ENCODE measurements at places on chromosomes 12 and 14.
A peak's percentile ranks its signal among the peaks of the same experiment; 100 is the strongest.

GRCh38 chr12:21697904-21698630 lies 40.4 kb upstream of the LDHB start:
- DNase-seq = no peak

- DNase-seq = no peak
Measured at GRCh38 chr14:35988550-35988949, 162.4 kb downstream of the BRMS1L start.

GRCh38 chr12:113891739-113892520 lies 74.2 kb downstream of the RBM19 start:
- DNase-seq = no peak

GRCh38 chr12:97559267-97559666 lies 96.7 kb downstream of the RMST start:
- DNase-seq = no peak

- DNase-seq = no peak
Measured at GRCh38 chr12:27274706-27275105, 30.6 kb downstream of the STK38L start.

- no peak for DNase-seq
Measured at GRCh38 chr12:90627180-90627896, 327.6 kb downstream of the CCER1 start.

DNA sequence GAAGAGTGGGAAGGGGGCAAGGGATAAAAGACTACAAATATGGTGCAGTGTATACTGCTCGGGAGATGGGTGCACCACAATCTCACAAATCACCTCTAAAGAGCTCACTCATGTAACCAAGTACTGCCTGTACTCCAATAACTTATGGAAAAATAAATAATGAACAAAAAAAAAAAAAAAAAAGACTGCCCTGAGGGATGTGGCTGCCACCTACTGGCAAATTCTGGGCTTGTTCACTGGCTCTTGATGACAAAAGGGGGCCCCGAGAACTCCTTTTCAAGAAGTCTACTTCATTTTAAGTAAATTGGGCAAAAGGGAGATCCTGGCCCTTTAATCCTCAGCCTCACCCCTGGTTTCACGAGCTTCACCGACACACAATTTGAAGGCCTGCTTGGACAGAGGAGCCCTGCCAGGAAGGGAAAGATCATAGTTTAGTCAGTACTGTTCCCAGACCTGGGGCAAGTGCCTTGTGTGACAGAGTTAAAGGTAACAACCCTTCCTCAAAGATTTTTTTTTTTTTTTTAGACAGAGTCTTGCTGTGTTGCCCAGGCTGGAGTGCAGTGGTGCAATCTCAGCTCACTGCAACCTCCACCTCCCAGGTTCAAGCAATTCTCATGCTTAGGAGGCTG lies 26.1 kb upstream of the STAC3 start:
- DNase-seq = no peak

DNA sequence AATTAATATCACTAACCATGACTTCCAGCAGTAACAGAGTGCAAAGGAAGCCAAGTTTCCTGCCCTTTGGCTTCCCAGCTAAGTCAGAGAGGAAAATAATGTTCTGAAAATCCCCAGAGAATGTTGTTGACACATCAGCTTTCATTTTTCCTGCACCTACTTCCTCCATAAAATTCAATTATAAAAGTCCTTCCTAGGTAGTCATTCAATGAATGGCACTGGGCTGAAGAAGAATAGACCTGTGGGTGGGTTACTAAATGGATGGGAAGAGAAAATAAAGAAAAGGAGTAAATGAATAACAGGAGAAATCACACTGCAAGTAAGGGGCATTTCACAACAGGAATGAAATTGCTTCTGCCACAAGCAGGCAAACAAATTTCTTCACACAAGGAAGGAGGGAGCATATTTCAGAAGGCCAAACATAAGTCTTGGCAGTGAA lies 73.2 kb upstream of the MDM1 start:
- no peak for DNase-seq

DNA sequence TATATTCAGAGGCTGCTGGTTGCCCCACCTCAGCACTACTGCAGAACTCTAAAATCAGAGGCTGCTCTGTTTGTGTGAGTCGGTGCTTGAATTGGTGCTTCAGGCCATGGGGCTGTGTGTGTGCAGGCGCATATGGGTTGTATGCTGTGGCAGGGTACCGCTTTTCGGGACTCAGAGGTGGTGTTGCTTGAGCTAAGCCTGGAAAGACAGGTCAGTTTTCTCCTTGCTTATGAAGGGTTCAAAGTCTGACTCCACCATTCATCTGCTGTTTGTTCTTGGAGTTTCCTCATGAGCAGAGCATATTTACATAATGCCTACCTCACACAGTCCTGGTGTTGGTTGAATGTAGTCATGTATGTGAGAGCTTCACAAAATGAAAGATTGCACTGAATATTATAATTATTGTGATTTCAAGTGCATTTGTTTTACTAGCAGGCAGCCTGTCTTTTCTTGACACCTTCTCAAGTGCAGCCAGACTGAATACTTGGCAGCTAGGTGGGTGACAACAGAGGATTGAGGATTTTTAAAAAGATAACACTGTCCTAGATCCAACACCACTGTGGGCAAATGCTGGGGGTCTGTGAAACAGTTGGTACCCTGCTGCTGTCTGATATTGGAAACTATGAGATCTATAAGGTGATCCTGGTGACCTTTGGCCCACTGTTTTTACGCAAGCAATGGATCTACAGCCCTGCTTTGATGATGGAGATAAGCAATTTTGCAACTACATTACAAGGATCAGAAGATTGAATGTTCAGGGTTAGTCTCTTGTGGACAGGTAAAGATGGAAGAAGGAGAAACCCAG lies 1.0 kb upstream of the ANG start:
- DNase-seq = no peak

DNA sequence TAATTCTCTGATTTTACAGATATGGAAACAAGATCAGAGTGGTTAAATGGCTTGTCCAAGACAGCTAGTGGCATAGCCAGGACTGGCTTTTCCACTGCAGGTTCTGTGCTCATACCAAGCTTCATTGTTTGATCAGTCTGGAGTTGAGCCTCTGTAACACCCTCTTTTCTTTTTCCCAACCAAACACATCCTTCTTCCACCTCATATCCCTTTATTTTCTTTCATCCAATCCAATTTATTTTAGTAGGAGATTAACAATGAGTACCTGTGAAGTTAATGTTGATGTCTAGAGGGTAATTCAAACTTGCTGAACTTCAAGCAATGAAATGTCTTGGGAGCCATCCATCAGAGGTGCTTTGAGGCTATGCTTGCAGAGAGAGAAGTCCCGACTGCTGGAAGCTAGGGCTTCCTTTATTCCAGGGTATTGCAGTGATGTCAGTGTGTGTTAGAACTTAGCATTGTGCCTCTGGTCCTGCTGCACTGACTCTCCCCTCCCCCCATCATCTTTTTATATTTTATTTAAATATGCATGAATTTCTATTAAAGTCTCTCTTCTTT lies 452.1 kb upstream of the PDE3A start:
- DNase-seq = no peak

DNA sequence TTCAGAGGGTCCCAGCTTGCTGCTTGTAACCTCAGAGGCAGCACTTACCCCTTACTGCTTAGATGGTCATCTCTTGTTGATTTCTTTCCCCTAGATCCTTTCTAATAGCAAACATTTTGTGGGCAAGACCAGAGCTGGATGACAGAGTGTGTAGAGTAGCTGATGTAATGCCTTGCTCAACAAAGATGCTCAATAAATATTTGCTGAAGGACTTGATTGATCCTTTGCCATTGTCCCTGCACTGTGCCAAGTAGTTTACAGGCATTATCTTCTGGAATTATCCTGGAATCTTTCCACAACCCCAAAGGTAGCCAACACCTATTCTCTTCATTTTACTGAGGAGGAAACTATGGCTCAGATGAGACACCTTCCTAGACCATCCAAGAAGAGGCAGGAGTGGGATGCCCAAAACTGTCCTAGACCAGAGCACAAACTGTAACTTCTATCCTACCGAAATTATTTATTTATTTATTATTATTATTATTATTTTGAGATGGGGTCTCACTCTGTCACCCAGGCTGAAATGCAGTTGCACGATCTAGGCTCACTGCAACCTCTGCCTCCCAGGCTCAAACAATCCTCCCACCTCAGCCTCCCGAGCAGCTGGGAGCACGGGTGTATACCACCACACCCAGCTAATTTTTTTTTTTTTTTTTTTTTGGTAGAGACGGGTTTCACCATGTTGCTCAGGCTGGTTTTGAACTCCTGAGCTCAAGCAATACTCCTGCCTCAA lies 1.4 kb downstream of the MMAB start:
- DNase-seq = no peak

- DNase-seq = no peak
Measured at GRCh38 chr12:981176-981828, 9.7 kb upstream of the ERC1 start.

GRCh38 chr12:20863056-20863455 lies 52.6 kb downstream of the SLCO1B3 start:
- DNase-seq = no peak

DNA sequence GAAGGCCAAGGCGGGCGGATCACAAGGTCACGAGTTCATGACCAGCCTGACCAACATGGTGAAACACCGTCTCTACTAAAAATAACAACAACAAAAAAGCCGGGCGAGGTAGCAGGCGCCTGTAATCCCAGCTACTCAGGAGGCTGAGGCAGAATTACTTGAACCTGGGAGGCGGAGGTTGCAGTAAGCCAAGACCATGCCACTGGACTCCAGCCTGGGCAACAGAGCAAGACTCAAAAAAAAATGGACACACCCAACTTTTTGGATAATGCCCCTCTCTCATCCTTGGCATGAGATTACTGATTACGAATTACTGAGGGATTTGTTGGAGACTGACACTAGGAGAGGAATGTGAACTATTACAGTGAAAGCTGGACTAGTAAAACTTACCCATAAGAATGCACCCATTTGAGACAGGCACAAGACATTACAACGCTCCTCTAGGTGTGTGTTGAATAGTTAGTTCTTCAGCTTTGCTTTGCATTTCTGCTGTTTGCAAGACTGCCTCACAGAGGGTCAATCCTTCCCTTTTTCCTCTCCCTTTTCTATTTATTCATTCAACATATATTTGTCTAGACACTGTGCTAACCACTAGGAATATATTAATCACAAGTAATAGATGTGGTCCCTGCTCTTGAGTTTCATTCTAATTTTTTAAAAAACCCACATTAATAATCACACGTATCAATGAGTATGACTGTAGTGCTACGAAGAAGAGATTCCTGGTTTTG lies 46.0 kb upstream of the OR5AU1 start:
- DNase-seq = no peak

- no peak for DNase-seq
Measured at GRCh38 chr12:124811633-124812032, 52.0 kb downstream of the SCARB1 start.

- DNase-seq = no peak
Measured at GRCh38 chr12:2642176-2642892, 152.4 kb upstream of the FKBP4 start.

DNA sequence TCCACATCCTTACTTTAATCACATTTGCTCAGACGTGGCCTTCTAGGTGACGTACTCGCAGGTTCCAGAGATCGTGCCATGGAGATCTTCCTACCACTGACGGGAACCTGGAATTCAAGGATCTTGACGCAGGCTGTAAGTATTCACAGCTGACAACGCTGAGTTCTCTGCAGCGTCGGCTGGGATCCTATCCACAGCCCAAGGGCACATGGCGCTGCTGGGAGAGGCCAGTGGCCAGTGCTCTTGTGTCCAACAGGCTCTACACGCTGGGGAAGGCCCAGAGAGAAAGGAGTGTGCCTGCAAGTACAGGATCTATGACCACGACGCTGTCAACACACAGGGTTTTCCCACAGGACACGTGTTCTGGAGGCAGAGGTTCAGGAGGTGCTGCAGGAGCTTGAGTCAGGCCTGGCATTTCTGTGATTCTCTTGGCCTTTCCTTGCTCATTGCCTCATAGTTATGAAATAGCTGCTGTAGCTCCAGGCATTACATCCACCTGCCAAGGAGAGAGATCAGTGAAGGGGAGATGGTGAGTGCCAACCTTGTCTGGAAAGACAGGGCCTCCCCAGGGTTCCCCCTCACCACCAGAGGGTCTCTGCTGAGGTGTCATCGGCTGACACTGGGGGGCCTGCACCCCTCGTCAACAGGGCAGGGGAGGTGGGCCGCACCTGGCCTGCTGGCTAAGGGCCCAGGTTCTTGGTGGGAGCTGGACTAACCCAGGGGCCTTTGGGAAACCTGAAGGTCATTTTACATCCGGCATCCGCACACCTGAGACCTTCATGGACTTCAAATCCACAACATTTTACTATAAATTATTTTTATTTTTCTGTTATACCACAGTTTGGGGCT lies 21.3 kb downstream of the LRCOL1 start:
- DNase-seq = no peak

- DNase-seq = no peak
Measured at GRCh38 chr14:58784931-58785330, 147.2 kb downstream of the DACT1 start.

GRCh38 chr12:106452309-106452708 lies 94.8 kb downstream of the POLR3B start:
- DNase-seq = no peak

- DNase-seq = no peak
Measured at GRCh38 chr12:96502477-96502876, 13.1 kb downstream of the CFAP54 start.

- peak; percentile 36 for DNase-seq
Measured at GRCh38 chr12:120584343-120585149, 3.3 kb upstream of the POP5 start.

- no peak for DNase-seq
Measured at GRCh38 chr14:34137001-34137745, 186.3 kb upstream of the EGLN3 start.

DNA sequence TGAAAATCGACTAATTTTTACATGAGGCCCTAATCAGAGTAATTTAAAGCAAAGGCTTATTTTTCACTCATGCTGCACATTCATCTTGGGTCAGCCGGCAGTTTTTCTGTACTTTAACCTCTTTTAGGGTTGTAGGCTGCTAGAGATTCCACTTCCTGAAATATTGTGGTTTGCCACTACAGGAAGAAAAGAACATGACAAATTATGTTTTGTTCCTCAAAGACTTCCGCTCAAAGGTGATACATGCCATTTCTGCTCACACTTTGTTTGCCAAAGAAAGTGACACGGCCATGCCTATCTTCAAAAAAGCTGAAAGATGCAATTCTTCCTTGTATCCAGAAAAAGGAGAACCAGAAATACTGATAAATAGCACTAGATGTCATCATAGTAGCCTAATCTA lies 183.4 kb upstream of the PPFIA2 start:
- DNase-seq = no peak

GRCh38 chr14:21308132-21308478 lies 28.2 kb downstream of the RPGRIP1 start:
- DNase-seq = no peak

- no peak for DNase-seq
Measured at GRCh38 chr14:71482671-71483070, 449.6 kb upstream of the RGS6 start.

- DNase-seq = no peak
Measured at GRCh38 chr14:61963926-61964325, 201.7 kb downstream of the SNAPC1 start.
